Spleen (tissue), 13 donors: ENCODE measurements at places on chromosomes 16 and 17.

DNA sequence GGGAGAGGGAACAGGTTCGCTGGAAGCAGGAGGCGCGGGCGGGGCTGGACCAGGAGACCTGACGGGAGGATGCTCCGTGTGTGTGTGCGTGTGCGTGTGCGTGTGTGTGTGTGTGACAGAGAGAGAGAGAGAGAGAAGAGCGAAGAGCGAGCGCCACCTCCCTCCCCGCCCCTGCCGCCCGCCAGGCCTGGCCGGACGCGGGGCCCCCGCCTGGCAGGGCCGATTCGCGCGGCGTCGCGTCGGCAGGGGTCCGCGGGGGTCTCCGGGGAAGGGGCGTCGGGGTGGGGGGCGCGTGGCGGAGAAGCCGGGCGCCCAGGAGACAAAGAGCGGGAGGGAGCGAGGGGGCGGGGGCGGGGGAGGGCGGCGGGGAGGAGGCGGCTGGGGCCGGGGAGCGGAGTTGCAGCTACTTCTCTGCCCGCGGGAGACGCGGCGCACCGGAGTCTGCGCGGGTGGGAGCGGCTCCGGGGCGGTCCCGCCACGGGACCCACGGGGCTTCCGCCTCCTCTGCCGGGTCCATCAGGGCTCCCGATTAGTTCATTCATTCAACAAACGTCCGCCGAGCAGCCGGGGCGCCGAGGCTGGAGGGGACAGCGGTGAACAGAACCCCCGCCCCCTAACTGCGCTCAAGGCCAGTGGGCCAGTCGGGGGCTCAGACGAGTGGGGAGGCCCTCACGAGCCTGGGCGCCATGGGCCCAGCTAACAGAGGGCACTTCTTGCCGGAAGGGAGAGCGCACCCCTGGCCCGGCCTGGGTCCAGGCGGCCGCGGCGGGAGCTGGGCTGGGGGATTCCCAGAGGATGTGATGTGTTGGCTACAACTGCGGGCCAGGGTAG, at the start of gene SAMD14:
SAMD14 (minus strand) TSS at position 433 of the 831 bp plus-strand sequence. CDS start 5,201 bp downstream, outside the sequence.
- no peak for DNase-seq

DNA sequence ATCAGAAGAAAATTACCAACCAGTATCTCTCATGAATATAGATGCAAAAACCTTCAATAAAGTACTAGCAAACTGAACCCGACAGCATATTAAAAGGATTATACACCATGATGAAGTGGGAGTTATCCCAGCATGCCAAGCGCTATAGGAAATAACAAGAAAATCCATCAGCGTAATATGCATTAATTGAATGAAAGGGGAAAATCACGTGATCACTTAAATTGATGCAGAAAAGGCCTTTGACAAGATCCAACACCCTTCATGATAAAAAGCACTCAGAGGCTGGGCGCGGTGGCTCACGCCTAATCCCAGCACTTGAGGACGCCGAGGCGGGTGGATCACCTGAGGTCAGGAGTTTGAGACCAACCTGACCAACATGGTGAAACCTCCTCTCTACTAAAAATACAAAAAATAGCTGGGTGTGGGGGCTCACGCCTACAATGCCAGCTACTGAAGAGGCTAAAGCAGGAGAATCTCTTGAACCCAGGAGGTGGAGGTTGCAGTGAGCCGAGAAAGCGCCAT, 4.8 kb downstream of the CTRB2 start:
- DNase-seq, result peak; percentile 33

- no peak for DNase-seq
Observed at GRCh38 chr16:48918520-48919258, 308.7 kb upstream of the N4BP1 start.

- DNase-seq, result peak; percentile 88
Observed at GRCh38 chr17:57899822-57900221, 50.0 kb upstream of the MRPS23 start.

DNA sequence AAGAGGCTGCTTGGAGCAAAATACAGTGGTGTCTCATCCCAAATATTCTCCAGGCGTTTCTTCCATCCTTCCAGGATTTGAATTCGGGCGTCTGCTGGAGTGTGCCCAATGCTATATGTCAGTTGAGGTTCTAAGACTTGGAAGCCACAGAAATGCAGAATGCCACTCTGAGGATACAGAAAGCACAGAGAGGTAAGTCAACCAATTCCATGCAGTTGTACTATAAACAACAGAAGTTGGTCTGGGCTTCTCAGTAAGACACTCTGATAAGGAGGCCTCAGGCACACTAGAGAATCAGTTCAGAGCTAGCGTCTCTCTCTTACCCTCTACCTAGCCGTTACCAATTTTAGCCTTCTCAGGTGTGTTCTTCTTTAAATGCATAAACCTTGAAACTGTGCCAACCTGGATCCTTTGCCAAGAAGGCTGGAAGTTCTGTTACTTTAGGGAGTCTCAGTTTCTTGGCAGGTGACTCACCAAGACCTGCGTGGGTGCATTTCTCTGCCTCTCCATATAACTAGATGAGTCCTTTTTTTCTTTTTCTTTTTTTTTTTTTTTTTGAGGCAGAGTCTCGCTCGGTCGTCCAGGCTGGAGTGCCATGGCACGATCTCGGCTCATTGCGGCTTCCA, 15.1 kb downstream of the NQO1 start:
- no peak for DNase-seq

DNA sequence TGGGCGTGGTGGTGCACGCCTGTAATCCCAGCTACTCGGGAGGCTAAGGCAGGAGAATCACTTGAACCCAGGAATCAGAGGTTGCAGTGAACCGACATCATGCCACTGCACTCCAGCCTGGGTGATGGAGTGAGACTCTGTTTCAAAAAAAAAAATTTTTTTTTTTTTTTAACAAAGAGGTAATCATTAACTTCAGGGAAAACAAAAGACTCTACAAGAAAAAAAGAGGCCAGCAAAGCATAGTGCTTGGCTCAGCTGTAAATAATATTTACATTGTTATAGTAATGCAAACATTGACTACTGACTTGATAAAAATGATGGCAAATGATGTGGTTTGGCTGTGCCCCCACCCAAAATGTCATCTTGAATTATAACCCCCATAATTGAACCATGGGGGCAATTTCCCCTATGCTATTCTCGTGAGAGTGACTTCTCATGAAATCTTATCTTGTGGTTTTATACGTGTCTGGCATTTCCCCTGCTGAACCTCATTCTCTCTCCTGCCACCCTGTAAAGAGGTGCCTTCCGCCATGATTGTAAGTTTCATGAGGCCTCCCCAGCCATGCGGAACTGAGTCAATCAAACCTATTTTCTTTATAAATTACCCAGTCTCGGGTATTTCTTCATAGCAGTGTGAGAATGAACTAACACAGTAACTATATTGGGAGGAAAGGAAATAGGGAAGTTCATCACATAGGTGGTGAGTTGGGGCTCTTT, 12.7 kb upstream of the SSTR2 start:
- no peak for DNase-seq
